ENCODE measurements at places on chromosomes 3 and 15.

- DNase-seq = no peak
Measured at GRCh38 chr3:132404276-132404675, 13.0 kb upstream of the DNAJC13 start.

- no peak for DNase-seq
Measured at GRCh38 chr3:189799366-189799765, 168.2 kb downstream of the TP63 start.

DNA sequence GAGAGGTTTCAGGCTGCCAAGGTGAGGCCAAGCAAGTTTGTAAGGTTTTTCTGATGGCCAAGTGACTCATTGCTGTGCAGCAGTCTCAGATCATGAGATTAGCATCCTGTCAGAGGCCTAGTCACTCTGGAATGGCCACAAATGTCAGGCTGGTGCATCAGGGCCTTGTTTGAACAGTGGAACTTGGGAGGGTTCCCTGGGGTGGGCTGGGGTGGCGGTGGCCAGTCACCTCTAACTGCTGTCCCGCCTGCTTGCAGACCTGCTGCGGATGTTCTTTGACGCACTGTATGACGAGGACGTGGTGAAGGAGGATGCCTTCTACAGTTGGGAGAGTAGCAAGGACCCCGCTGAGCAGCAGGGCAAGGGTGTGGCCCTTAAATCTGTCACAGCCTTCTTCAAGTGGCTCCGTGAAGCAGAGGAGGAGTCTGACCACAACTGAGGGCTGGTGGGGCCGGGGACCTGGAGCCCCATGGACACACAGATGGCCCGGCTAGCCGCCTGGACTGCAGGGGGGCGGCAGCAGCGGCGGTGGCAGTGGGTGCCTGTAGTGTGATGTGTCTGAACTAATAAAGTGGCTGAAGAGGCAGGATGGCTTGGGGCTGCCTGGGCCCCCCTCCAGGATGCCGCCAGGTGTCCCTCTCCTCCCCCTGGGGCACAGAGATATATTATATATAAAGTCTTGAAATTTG is 2.8 kb upstream of the FAM131A start:
- DNase-seq = no peak

- DNase-seq = no peak
Measured at GRCh38 chr3:42670670-42671069, 14.7 kb upstream of the KLHL40 start.

- no peak for DNase-seq
Measured at GRCh38 chr15:75182187-75183131, 19.2 kb upstream of the C15orf39 start.

GRCh38 chr3:160671231-160671630 is 5.7 kb upstream of the ARL14 start:
- no peak for DNase-seq

- no peak for DNase-seq
Measured at GRCh38 chr3:66439666-66440344, 61.0 kb downstream of the LRIG1 start.

DNA sequence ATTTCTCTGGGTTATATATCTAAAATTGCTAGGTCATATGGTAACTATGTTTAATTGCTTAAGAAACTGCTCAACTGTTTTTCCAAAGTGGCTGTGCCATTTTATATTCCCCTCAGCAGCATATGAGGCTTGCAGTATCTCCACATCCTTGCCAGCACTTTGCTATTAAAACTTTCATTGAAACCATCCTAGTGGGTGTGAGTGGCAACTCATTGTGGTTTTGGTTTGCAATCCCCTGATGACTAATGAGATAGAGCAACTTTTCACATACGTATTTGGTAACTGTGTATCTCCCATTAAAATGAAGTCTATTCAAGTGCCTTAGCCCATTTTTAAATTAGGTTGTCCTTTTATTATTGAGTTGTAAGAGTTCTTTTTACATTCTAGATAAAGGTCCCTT is 17.3 kb downstream of the KPNA1 start:
- DNase-seq = no peak

- DNase-seq = no peak
Measured at GRCh38 chr3:127237835-127238234, 44.9 kb downstream of the PRR23E start.

DNA sequence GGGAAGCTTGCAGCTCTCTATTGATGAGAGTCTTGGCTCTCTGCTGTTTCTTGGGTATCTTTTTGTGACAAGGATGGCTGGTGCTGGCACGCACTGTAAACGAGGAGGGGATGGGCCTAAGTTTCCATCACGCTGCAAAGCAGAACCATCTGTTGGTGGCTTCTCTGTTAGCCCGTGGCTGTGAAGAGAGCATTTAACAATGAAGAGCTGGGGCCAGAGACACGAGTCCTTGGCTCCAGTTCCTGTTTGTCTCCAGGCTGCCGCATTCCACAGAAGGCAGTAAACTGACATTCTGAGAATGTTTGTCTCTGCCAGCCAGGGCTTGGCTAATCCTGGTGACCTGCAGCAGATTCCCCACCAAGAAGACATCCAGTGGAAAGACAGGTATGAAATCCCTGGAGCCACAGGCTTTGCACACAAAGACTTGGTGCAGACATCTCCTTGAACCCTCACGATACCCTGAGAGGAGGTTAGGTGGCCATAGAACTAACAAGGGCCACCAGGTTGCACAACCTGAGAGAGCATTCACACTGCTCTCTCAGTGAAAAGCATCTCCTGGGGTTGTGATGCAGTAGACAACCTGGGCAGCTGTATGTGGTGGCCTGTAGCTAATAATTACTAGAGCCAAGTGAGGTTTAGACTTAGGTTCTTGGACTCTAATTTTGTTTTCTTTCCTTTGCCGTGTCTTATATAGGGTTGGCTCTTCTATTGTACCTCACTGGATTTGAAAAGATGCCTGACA is 130.9 kb downstream of the ASB7 start:
- DNase-seq = peak; percentile 32

- no peak for DNase-seq
Measured at GRCh38 chr3:115518100-115518852, 105.0 kb upstream of the GAP43 start.

DNA sequence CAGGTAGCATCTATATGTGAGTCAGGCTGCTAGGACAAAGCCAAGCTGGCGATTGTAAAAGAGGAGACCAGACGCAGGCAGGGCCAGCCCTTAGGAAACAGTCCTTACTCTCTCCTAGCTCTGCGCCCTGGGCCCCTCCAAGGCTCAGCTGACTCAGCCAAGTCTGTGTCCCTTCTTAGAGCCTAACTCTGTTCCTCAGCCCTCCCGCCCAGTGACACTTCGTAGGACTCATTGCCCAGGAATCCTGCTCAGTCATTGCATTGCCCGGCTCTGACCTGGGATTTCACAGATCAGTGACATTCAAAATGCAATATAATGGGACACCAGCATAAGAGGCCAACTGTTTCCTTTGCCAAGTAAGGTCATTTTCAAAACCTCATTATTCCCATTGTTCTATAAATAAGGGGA is 244.2 kb downstream of the TLE3 start:
- no peak for DNase-seq

DNA sequence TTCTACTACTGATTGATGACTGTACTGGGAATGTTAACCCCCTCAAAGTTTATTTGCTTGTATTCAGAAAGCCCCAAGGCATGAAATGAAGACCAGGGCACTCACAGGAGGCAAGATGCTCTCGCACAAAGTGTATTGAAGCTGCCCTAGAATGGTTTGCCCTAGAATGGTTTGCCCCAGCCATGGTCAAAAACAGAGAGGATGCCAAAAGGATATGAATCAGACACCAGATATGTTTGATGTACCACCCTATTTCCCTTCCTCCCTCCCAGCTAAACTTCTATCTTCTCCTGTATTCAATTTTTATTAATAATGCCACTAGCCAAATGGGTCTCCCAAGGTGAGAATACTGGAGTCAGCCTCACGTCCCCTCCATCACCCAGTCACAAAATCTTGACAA is 101.3 kb downstream of the TMCO5A start:
- DNase-seq = no peak

- DNase-seq = no peak
Measured at GRCh38 chr3:64443546-64444381, 218.5 kb upstream of the PRICKLE2 start.

- no peak for DNase-seq
Measured at GRCh38 chr3:65675011-65675410, 363.7 kb downstream of the MAGI1 start.

DNA sequence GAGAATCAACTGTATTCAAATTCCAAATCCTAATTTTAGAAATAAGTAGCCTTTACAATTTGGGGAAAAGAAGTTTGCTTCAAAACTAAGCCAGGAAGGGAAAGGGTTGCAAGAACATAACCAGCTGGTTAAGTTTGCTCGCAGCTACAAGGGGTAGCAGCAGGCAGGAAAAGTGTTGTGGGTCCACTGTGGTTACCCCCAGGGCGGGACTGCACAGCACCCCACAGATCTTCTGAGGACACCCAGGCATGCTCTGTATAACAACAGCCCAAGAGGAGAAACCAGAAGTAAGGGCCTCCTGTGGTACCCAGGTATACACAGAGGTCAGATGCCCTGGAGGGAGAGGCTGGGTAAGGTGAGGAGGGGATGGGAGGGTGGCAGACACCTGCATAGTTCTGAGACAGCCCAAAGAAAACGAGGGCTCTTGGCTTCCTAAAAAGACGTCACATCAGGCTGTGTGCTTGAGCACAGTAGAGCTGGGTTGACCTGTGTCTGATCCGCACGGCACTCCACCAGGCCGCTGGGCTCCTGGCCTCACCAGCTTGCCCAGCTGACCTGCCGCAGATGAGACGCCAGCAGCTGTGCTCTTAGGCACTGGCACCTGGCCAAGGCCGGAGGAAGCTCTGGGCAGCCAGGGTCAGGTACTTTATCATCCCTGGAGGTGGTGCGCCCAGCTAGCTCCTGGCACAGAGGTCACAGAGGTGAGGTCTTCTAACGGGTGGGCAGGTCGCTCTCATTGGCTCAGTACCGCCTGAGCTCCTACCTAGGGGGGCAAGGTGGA is 81.8 kb upstream of the SNRPA1 start:
- no peak for DNase-seq

GRCh38 chr3:30518872-30519271 is 87.5 kb upstream of the TGFBR2 start:
- DNase-seq = no peak

- no peak for DNase-seq
Measured at GRCh38 chr3:191283400-191283799, 45.8 kb upstream of the CCDC50 start.

Data from cerebellar nuclear complex (tissue), 1 donor.